ENCODE measurements at places on chromosomes 12 and 14.

DNA sequence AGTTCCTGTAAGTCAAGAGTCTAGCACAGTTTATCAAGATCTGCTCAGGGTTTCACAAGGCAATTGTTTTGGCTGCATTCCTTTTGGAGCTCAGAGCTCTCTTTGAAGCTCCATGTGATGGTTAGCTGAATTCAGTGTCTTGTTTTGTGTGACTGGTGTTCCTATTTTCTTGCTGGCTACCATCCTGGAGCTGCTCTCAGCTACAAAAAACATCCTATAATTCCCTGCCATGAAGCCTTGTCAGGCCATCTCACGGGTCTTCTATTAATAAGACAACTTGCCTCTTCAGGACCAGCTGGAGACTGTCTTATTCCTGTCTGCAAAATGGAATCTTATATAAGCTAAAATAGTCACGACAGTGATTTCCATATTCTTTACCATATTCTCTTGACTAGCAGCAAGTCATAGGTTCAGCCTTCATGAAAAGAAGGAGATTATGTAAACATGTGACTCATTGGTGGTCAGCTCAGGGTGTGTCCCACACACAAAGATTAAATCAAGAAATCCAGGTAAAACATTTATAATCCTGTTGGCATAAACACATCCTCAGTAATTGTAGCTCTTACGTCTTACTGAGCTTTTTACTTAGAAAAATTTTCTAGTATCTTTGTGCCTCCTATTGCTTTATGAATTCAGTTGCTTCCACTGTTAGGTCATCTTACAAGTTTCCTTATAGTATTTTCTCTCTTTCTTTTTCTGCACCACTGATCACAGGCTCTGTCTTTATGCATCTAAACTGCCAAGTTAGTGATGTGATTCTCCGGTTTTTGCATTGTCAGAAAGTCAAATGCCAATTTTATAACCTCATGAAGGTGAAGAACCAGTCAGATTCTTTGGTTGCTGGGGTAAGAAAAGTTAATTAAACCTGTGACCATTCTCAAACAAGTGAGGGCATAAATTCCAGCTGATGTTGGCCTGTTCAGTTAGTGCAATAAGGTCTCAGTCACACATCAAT, 378.5 kb upstream of the MGAT4C start:
- DNase-seq: no peak

DNA sequence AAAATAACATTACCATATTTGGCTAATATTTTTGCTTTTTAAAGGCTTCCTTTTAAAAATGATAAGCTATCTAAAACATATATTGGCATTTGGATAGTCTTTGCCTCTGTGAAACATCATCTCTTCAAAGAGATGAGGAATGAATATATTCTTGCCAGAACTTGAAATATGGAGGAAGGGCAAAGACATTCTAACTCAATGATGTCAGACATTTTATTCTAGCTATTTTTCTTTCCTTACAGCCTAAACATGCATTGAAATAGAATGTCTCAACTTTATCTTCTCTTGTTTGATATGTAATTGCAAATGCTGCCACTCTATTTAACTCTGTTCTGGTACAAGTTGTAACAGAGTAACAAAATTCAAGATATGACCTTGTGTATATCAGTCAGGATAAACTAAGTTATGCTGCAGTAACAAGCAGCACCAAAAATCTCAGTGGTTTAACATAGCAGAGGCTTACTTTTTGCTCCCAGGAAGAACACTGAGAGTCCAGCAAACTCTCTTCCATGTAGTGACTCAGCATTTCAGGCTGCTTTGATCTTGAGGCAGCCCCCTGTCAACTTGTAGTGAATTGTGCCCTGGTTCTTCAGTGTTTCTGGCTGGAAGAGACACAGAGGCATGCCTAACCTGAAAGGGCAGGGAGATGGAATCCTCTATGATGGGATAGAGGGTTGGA, 11.0 kb downstream of the IRAK3 start:
- DNase-seq: no peak

GRCh38 chr14:102277874-102278630, 26.9 kb downstream of the MOK start:
- no peak for DNase-seq

GRCh38 chr12:40149673-40150260, 43.9 kb upstream of the SLC2A13 start:
- DNase-seq: no peak

DNA sequence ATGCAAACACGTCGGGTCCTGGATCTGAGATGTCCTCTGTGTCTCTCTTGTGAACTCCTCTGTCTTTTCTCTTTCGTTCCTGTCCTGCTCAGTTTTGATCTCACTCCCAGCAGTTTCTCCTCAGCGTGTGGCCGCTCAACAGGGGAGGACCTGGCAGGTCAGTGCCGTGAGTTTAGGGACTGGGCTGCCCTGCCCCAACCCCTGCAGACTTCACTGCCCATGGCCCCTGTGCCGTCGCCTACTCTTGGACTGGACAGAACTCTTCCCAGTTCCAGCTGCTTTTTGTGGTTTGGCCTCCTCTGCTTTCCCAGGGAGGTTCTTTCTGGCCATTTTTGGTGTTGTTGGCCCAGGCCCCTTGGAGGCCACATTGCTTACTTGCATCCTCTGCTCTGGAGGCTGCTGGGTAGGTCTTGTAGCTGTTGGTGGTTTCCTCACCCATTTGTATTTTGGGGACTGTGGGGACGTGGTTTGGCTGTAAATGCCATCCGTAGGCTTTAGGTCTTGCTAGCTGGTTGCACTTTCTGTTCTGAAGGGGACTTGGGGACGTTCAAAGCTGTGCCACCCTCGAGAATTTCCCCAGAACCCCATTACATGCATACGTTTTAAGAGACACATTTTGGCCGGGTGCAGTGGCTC, 20.0 kb upstream of the DNAH10 start:
- no peak for DNase-seq

DNA sequence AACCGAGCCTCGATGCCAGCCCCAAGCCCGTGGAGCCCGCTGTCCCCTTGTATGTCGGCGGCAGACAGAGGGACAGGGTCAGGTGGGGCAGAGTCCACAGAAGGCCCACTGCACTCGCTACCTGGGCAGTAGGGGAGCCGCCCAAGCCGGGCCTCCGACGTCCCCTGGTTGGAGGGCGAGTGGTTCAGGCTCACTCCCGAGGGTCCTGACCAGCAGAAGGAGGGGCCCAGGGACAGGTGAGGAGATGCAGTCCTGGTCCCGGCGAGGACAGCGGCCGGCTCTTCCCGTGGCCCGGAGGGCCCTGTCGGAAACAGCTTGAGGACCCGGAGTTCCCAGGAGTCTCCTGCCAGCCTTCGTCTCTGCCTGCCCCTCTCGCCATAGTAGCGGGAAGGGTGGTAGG, 216.7 kb upstream of the SFSWAP start:
- DNase-seq: peak; percentile 50

DNA sequence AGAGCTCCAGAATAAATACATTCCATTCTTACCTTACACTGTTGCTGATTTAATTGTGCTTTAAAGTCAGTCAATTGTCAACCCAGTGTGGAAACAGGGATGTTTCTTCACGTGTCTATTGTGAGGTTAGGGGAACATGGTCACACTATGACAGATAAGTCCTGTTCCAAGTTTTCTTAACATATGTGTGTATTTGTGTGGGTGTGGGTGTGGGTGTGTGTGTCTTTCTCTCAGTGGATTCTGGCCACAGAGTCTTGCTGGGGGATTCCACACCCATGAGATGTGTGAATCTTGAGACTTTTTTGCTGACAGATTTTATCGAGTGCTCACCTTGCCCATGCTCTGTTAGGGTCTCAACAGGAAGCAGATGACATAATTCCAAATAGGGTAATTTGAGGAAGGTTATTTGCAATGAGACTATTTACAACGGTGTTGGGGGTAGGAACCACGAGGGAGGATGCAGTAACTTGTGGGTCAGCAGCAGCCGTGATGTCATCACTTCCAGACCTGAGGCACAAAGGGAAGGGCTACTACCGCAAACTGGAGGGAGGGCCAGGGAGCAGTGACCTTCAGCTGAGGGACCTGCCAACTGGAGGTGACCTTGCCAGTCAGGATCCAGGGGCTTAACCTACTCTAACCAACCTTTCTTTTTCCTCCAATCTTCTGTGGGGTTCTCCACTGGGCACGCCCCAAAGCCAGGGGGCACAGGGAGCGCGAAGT, 1.9 kb upstream of the VRK1 start:
- no peak for DNase-seq

GRCh38 chr14:52031781-52032180, 37.1 kb downstream of the NID2 start:
- DNase-seq: no peak

GRCh38 chr14:65718629-65719028, 306.1 kb downstream of the FUT8 start:
- no peak for DNase-seq

DNA sequence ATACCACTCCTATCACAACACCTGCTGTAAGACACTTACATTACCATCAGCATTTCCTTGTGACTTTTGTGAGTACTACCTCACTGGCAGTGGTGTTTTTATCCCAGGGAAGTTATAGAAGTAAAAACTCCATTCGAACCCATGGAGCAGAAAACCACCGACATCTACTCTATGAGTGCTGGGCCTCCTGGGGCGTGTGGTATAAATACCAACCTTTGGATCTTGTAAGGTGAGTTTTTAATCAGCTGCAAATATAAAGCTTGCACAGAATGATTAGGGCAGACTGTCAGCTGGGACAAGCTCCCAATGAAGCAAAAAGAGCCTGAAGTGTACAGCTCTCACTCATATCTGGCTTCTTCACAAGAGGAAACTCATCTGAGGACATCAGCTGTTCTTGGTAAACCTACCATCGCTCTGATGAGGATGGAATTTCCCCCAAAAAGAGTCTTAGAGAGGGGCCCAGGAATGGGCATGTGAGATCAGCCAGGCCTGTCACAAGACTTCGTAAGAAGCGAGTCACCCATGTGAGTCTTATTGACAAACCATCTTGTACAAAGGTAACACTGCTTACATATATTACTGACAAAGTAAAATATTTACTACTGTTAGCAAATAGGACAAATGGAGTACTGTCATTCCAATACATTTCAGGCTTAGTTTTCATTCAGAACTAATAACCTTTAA, 170.0 kb downstream of the SLC5A8 start:
- DNase-seq: no peak

DNA sequence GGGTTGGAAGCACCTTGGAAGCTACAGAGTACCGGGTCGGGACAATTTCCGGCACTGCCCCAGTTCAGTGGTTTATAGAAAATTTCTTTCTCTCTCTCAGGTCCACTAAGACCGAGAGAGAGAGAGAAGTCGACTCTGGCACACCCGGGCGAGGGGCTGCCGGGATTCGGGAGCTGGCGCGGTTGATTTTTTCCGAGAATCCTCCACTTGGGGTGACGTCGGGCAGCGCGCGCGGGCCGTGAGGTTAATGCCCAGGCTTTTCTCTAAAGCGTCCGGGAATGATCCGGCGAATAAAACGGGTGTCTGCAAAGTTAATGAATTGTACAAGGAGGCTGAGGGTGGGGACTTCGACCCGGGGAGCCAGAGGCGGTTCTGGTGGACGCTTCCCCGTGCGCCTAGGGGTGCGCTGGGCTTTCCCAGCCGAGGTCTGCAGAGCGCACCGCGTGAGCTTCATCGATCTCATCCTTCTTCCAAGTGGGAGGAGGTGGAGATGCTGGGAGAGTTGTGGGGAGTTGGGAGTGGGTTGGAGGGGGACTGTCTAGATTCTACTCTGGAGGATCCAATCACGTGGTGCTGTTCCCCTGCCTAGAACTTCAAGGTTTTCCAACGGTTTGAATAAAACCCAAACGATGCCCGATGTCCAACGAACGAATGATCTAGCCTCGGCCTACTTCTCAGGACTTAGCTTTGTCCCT, 51.9 kb upstream of the TBX3 start:
- no peak for DNase-seq

GRCh38 chr12:45725631-45726602, 3.6 kb upstream of the ARID2 start:
- peak; percentile 69 for DNase-seq

- DNase-seq: no peak
Observed at GRCh38 chr14:71322655-71323250, 415.5 kb downstream of the PCNX1 start.

DNA sequence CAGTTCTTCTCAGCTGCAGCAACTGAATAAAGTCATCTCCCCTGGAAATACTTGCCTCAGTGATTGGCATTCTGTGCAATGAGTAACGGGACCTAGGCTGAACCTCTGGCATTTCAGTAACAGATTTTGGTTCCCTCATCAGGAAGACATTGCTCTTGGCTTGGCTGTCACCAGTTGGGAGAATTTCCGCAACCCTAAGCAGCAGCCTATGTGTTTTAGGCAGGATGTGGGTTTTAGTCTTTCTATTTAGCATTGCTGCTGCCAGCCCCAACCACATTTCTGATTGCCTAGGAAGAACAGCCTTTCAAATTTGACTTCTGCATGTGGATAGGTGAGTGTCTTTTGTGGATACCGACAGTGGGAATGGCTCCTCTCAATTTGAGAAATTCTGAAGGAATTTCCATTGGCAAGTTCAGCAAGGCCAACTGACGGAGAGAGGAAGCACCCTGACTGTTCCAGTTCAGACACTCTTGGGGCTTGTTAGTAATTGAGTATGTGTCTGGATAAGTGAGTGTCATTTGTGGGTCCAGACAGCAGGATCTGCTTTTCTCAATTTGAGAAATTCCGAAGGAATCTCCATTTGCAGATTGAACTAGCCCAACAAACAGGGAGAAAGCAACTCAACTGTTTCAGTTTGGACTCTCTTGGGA, 19.0 kb upstream of the CLEC2A start:
- DNase-seq: peak; percentile 68

DNA sequence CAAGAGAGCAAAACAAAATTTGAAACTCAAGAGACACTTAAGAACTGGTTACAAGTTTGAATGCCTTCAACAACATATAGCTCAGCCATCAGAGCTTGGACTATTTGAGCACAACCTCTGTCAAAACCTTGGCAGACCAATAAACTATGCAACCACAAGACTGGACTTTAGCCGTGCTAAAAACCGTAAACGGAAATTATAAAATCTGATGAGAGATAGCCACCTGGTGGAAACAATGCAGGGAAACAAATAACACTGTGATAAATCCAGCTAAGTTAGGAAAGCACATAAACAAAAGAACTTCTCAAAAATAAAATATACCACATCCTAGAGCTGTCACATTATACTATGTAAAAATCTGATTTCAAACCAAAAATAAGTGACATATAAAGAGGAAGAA, 1074.2 kb upstream of the NOVA1 start:
- DNase-seq: no peak

DNA sequence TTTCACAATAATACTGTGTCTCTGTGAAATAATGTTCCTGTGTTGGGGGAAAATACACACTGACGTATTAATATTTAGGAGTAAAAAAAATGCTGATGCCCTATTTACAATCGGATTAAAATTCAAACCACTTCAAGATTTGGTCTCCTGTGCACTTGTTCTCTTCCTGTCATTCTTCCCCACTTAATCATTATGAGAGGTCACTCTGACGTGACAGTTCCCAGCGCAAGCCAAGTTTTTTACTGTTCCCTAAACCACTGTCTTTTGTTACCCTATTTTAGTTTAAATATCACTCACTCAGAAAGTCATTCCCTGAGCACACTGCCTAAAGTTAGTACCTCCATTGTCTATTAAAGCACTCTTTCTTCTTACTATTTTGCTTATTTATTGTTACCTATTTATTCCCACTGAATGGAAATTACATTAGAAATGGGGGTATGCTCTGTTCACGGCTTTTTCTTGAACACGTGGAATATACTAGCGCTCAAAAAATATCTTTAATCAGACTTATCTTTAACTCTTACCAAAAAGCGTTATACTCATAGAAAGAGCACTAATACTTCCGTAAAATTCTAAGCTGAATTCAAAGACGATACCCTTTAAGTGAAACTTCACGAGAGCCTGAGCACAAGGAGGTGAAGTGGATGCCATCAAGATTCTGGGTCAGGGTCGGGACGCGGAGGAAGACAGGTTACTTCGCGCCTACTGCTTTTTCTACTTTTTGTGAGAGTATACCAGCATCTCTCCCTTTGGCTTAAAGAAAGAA, 670 bp upstream of the PSMA3 start:
- no peak for DNase-seq

- DNase-seq: no peak
Observed at GRCh38 chr12:120257041-120257821, 8.3 kb downstream of the PXN start.
